Activated CD8-positive, alpha-beta T cell treated with anti-CD3 and anti-CD28 coated beads, Interleukin-2, amount 10 ng/mL, durations not matched to agents 7 days and 5 days (primary cell): ENCODE measurements at places on chromosomes 11 and 22. TPM values are rescaled to one million over a fixed set of nuclear protein-coding genes. Genes with fewer than 3 reads are reported as not detected.

- no peak for DNase-seq
- H3K36me3 ChIP-seq: no peaks in the 10 kb centered on the region
- no peak overlapping the region for H3K4me3 ChIP-seq
Measured at GRCh38 chr11:33438301-33438700, 181.1 kb downstream of the HIPK3 start.

DNA sequence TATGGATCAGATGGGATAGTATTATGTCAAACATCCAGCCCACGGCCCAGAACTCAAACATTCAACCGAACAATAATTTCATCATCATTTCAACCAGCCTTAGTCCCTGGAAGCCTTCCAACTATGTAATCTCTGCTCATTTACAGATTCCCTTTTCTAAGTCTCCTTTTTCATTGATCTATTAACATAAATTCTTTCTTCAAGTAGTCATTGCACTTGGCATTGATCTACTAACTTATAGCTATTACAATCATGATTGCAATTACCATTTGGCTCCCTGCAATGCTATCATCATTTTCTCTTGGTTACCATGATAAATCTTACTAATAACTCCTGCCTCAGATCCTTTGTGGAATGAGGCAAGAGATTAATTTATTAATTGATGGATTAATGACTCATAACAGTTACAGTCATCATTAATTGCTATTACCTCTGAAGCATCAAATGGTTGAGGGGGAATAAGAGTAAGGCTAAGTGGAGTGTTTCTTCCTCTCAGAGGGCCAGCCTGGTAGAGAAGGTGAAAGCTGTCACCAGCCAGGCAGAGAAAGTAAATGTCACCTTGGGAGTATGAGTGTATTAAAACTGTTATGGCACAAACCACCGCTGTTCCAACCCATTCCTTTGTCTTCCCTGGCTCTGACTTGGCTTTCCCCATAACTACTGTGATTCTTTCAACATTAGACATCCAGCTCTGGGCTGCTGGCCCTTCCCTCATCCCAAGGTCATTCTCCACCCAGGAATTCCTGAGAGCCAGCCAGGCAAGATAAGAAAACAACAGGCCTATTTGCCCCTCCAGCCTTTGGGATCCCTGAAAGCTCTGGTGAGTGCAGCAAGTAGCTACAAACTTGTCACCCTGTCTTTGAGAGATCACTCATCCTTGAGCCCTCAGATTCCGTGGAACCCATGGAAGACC is 174.7 kb downstream of the RRAS2 start:
- no peaks in the 10 kb centered on the region for H3K4me1 ChIP-seq
- no peak overlapping the region for H3K4me3 ChIP-seq
- H3K27me3 ChIP-seq: peaks cover 8% of the 10 kb centered on the region

GRCh38 chr11:96960476-96960875 is 570.7 kb downstream of the JRKL start:
- H3K36me3 ChIP-seq: no peaks in the 10 kb centered on the region
- no peaks in the 10 kb centered on the region for H3K4me1 ChIP-seq
- DNase-seq: no peak
- H3K4me3 ChIP-seq: no peak overlapping the region
- H3K27ac ChIP-seq: no peak overlapping the region
- H3K27me3 ChIP-seq: no peaks in the 10 kb centered on the region

NCAM1 gene
- 1.8 TPM for total RNA-seq

DDX6 gene
- total RNA-seq: 152 TPM

PAK1 gene
- 85.7 TPM for total RNA-seq

PPFIA1 gene
- total RNA-seq: 25.7 TPM

- no peaks in the 10 kb centered on the region for H3K27me3 ChIP-seq
- H3K4me3 ChIP-seq: peak overlapping the region; percentile 92
Measured at GRCh38 chr11:104968856-104969776, 742 bp upstream of the CASP4 start.

DNA sequence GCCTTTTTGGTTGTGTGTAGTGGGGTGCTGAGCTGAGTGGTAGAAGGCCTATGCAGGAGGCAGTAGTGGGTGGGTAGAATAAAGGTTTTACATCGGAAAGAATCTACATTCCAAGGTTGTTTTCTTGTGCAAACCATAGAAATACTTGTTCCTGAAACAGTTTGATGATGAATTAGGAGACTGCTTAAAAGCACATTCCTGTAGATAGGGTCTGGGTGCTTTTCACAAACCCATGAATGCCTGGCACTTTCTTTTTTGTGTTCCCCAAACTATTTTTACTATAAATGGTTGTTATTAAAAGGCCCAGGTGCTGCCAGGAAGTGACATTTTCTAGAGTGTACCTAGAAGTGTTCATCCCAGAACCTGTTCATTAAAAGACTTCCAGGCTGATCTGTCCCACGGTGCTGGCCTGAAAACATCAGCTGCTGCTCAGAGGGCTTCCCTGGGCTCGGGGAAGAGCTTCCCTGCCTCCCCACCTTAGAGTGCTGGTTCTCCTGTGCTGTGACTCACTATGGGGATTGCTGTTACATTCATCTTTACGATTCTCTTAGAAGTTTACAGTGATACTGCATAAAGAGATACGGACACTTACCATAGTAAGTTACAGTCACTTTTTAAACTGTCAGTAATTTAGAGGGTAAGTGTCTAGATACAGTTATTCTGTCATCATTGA is 27.9 kb downstream of the PPFIA1 start:
- no peaks in the 10 kb centered on the region for H3K4me1 ChIP-seq
- H3K4me3 ChIP-seq: no peak overlapping the region
- no peaks in the 10 kb centered on the region for H3K27me3 ChIP-seq

DNA sequence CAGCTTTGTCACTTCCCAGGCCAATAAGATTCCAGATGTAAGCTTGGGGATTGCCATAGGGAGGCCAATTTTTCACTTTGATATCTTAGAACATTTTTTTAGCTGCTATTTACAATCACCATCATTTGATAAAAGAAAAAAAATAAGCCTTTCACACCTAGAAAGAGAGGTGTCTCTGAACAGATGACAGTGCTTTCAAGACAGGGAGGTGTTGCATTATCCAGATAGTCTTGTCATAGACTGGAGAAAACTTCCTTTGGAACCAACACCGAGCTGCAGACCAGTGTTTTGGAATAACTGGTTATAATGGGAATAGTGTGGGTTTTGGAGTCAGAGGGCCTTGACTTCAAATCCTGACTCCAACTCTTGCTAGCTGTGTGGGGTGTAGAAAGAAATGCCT is 101.0 kb downstream of the SLC1A2 start:
- peaks cover 23% of the 10 kb centered on the region for H3K4me1 ChIP-seq
- no peak overlapping the region for H3K4me3 ChIP-seq
- H3K36me3 ChIP-seq: peaks cover 2% of the 10 kb centered on the region
- no peak overlapping the region for H3K27ac ChIP-seq
- no peak for DNase-seq
- no peaks in the 10 kb centered on the region for H3K27me3 ChIP-seq

GRCh38 chr11:83655976-83656375 is 369.8 kb upstream of the CCDC90B start:
- peaks cover 2% of the 10 kb centered on the region for H3K27me3 ChIP-seq
- no peak overlapping the region for H3K27ac ChIP-seq
- H3K4me1 ChIP-seq: no peaks in the 10 kb centered on the region
- DNase-seq: no peak
- no peak overlapping the region for H3K4me3 ChIP-seq

SAA4 gene
- total RNA-seq: not detected

- no peaks in the 10 kb centered on the region for H3K4me1 ChIP-seq
- DNase-seq: no peak
- peaks cover 44% of the 10 kb centered on the region for H3K27me3 ChIP-seq
- H3K4me3 ChIP-seq: no peak overlapping the region
Measured at GRCh38 chr11:19349340-19350025, 108.7 kb upstream of the E2F8 start.

DNA sequence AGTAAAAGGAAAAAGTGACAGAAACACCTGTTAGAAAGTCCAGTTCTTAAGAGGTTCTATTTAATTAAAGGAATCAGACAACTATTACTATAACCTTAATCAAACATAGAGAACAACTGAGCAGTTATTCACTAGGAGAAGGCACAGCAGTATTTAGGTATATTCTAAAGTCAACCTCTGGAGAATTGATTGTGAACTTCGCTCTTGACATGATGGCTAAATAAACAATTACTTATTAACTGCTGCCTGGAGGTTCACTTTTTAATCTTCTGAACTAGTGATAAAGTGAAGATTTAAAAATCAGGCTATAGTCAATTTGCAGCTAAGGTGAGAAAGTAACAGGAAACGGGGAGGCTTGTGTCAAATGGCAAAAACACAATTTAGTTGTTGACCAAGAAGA is 557.3 kb downstream of the FAM181B start:
- H3K4me3 ChIP-seq: no peak overlapping the region
- H3K27me3 ChIP-seq: no peaks in the 10 kb centered on the region
- no peaks in the 10 kb centered on the region for H3K36me3 ChIP-seq
- no peak for DNase-seq
- H3K27ac ChIP-seq: no peak overlapping the region
- H3K4me1 ChIP-seq: no peaks in the 10 kb centered on the region

PIWIL4 gene
- 0.39 TPM for total RNA-seq

GRCh38 chr11:119488256-119488995 is 65.5 kb upstream of the THY1 start:
- H3K36me3 ChIP-seq: no peaks in the 10 kb centered on the region
- H3K27ac ChIP-seq: no peak overlapping the region
- no peaks in the 10 kb centered on the region for H3K4me1 ChIP-seq
- DNase-seq: no peak
- peaks cover 4% of the 10 kb centered on the region for H3K27me3 ChIP-seq

DNA sequence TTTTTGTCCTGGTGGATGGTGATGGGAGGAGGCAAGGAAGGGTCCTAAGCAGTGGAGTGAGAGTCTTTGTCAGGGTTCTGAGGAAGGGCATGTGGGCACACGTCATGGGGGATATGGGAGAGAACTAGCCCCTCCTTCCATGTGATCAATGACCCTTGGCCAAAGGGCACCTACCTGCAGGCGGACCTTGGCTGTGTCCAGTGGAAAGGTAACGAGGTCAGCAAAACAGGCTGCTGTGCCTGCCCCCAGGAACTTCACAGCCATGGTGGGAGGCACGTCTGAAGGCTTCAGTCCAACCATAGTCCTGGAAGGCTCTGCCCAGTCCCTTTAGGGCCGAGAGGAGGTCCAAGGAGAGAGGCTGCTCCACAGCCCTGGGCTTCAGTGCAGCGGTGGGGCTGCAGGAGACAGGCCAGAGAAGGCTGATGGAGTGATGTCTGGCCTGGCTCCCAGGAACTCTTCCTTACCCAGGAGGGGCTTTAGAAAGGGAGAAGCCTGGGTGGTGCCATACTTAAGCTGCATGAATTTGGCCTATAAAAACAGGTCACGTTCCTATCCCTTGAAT is 2.1 kb downstream of the UCP3 start:
- H3K4me3 ChIP-seq: no peak overlapping the region
- H3K27me3 ChIP-seq: no peaks in the 10 kb centered on the region
- H3K27ac ChIP-seq: peak overlapping the region; percentile 70

DERL3 gene
- 10.0 TPM for total RNA-seq

DNA sequence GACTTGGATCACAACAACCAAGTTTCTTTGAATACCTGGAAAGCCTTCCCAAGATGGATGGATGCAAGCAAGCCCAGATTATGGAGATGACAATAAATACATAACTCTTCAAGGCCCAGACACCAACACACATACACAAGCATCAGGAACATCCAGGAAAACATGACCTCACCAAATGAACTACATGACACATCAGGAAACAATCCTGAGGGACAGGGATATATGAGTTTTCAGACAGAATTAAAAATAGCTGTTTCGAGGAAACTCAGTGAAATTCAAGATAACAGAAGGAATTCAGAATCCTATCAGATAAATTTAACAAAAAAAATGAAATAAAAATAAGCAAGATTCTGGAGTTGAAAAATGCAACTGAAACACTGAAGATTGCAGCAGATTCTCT is 659.4 kb downstream of the METTL15 start:
- no peaks in the 10 kb centered on the region for H3K4me1 ChIP-seq
- no peak for DNase-seq
- H3K27ac ChIP-seq: no peak overlapping the region
- H3K27me3 ChIP-seq: no peaks in the 10 kb centered on the region
- H3K4me3 ChIP-seq: no peak overlapping the region

DNA sequence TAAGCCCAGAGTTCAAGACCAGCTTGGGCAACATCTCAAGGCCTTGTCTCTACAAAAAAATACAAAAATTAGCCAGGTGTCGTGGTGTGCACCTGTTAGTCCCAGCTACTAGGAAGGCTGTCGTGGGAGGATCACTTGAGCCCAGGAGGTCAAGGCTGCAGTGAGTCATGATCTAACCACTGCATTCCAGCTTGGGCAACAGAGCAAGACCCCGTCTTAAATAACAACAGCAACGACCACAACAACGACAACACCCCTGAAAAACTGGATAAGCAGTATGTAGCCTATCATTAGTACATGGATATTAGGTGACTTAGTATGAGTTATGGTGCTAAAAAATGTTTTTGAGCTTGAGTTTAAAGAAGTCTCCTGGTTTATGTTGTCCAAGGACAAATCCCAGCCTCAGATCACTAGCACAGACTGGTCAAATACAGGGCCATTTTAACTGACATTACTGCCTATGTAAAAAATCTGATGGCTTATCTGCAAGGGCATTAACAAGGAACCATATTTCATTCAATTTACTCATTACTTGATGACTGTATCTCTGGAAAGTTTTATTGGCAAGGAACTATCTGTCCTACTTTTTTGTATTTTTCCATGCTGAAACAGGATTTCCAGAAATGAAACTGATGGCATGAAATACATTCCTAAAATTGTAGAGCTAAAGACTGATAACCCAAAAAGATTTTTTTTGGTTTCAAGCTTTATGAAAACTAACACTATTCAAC is 23.4 kb downstream of the C2CD3 start:
- no peak overlapping the region for H3K27ac ChIP-seq
- H3K4me1 ChIP-seq: no peaks in the 10 kb centered on the region
- H3K36me3 ChIP-seq: peaks cover 22% of the 10 kb centered on the region
- DNase-seq: no peak
- H3K27me3 ChIP-seq: no peaks in the 10 kb centered on the region

- peaks cover 1% of the 10 kb centered on the region for H3K27me3 ChIP-seq
- H3K4me3 ChIP-seq: peak within 1 kb of the TSS; percentile 75
- H3K27ac ChIP-seq: peak within 1 kb of the TSS; percentile 69
- peaks cover 43% of the 10 kb centered on the region for H3K4me1 ChIP-seq
Measured at GRCh38 chr11:88174709-88175568, at the start of gene RAB38. RAB38 (minus strand) TSS chr11:88175443; CDS start chr11:88175384, 59 bp downstream.

DNA sequence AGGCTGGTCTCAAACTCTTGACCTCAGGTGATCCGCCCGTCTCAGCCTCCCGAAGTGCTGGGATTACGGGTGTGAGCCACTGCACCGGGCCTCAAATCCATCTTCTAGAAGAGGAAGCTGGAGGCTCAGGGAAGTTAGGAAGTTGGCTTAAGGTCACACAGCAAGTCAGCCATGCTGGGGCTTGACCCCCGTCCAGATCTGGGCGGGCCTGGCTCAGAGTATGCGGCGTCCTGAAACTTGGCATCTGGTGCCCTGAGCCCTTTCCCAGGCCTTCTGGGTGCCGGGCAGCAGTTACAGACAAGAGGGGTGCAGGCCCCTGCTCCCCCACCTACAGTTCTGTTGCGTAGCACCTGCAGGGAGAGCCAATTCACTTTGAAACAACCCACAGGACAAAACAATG is 11.2 kb downstream of the MPPED1 start:
- DNase-seq: no peak
- no peaks in the 10 kb centered on the region for H3K27me3 ChIP-seq
- no peaks in the 10 kb centered on the region for H3K36me3 ChIP-seq
- H3K4me1 ChIP-seq: no peaks in the 10 kb centered on the region
- no peak overlapping the region for H3K27ac ChIP-seq
- no peak overlapping the region for H3K4me3 ChIP-seq

PRRG4 gene
- 0.26 TPM for total RNA-seq
